ENCODE measurements at places on chromosomes 6 and 20. TPM values are rescaled to one million over a fixed set of nuclear protein-coding genes. Genes with fewer than 3 reads are reported as not detected.

CDH4 gene
- total RNA-seq = 7.5 TPM

- no peak for DNase-seq
Measured at GRCh38 chr6:52231406-52232127, 12.7 kb downstream of the IL17F start.

DNA sequence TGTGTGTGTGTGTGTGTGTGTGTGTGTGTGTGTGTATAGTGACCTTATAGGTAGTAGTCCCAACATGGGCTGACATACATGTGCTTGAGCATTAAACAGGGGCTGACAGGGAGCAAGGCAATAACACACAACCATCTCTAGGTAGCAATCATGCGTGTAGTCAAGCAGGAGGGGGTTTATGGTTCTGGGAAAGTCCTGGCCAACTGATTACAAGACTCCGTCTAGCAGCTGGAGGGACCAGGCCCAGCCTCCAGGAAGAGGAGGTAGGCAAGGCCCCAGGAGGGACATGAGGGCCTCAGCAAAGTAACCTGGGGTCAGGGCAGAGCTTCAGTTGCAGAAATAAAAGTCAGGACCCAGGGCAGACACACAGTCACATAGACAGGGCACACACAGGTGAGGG is 60.6 kb upstream of the E2F3 start:
- DNase-seq = no peak

- DNase-seq = no peak
Measured at GRCh38 chr6:170043881-170044790, 246.7 kb downstream of the DLL1 start.

GRCh38 chr6:28982476-28983266 is 22.4 kb downstream of the ZNF311 start:
- no peak for DNase-seq

CPXM1 gene
- total RNA-seq = 0.26 TPM

- DNase-seq = peak; percentile 13
Measured at GRCh38 chr6:154298297-154298696, 58.3 kb downstream of the IPCEF1 start.

- no peak for DNase-seq
Measured at GRCh38 chr20:43431134-43431519, 26.6 kb upstream of the SRSF6 start.

SOBP gene
- total RNA-seq = 2.6 TPM

MAS1L gene
- not detected for total RNA-seq

- no peak for DNase-seq
Measured at GRCh38 chr20:52342913-52343312, 151.3 kb upstream of the ZFP64 start.

GRCh38 chr6:98716341-98716740 is 118.0 kb upstream of the POU3F2 start:
- DNase-seq = no peak

L3MBTL1 gene
- 2.8 TPM for total RNA-seq

TUBB gene
- 537 TPM for total RNA-seq

- no peak for DNase-seq
Measured at GRCh38 chr6:150610584-150610983, 10.9 kb downstream of the PLEKHG1 start.

BACH2 gene
- 0.39 TPM for total RNA-seq

GRCh38 chr20:58719258-58719657 is 26.7 kb downstream of the NPEPL1 start:
- DNase-seq = no peak

RTN4IP1 gene
- 6.8 TPM for total RNA-seq

- no peak for DNase-seq
Measured at GRCh38 chr6:2752477-2753109, 1.9 kb upstream of the MYLK4 start.

- DNase-seq = no peak
Measured at GRCh38 chr20:57934007-57934805, 224.4 kb upstream of the PMEPA1 start.

- no peak for DNase-seq
Measured at GRCh38 chr6:132648828-132649227, 10.2 kb downstream of the TAAR1 start.

DNA sequence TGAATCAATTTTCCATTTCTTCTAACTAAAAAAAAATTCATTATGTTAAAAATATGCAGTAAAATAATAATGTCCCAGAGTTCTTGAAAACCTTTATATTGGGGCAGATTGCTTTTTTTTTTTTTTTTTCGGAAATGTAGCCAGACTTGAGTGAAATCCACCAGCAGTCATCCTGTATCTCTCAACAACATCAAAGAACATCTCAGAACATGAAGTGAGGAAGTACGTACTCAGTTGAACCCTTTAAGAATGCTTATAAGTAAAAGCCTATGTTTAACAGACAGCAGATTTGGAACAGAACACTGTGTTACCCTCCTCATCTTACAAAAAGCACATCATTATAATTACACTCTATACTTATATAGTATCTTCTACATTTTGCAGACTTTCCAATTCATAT is 51.0 kb upstream of the SUPT3H start:
- no peak for DNase-seq

GRCh38 chr6:75094614-75095200 is 111.1 kb downstream of the COL12A1 start:
- no peak for DNase-seq

DNA sequence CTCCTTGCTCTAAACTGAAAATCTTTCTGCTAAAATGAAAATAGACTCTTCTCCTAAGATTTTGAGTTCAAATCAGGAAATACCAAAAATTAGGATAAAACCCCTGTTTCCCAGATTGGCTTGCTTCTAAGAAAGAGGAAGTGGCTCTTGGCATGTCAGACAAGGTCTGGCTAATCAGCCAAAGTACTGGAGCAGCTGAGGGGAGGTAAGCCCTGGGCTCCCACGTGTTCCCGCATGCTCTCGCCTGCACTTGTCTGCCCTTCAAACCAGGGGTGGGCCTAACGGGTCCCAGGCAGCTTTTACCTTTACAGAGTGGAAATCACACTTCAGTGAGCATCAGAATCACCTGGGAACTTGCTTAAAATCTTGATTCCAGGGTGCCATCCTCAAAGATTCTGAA is 43.2 kb upstream of the GABRR1 start:
- no peak for DNase-seq

GRCh38 chr6:45426251-45426650 is 48.5 kb upstream of the SUPT3H start:
- no peak for DNase-seq

GRCh38 chr6:118735320-118735719 is 83.9 kb upstream of the CEP85L start:
- DNase-seq = no peak

CPNE5 gene
- 6.9 TPM for total RNA-seq

GRCh38 chr6:84774985-84775284 is 10.5 kb upstream of the TBX18 start:
- DNase-seq = no peak

- DNase-seq = no peak
Measured at GRCh38 chr6:16585805-16586204, 175.5 kb downstream of the ATXN1 start.

NR2E1 gene
- total RNA-seq = not detected

TXLNB gene
- 0.21 TPM for total RNA-seq

DNA sequence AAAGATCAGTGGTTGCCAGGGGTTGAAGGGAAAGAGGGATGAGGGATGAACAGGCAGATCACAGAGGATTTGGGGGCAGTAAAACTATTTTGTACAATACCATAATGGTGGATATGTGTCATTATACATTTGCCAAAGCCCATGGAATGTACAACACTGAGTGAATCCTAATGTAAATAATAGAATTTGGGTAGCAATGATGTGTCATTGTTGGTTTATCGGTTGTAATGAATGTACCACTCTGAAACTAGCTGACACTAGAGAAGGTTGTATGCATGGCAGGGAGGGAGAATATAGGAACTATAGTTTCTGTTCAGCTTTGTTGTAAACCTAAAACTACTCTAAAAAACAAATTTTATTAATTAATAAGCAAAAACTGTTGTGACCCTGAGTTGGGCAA is 17.8 kb upstream of the ASF1A start:
- no peak for DNase-seq

DNA sequence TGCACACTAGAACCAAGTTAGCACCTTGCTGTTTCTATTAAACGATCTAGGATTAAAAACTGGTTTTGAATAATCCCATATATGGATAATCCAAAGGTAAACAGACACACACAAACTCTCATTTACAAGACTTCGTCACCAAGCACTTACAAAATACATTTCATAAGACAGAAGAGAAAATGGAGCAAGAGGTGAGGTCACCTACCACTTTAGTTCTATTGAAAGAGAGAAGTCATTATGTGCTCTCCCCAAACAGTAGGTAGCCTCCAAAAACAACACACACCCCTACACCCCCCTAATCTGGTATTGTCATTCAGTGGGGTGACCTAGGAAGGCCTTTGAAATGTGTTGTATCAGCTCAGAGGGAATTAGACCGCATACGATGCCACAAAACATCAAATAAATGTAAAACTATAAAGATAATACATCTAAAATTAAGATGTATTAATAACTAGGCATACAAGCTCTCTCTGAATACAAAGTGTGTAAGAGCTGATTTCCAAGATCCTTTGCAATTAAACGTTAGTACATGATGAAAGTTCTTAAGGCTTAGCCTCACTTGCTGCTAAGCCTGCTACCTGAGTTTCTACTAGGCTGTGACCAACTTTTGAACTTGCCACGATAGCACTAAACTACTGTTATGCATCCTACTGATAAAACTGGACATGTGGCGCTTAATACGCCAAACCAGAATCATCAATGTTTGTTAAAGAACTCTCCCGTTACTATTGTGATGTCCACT is 1.6 kb downstream of the SRPK1 start:
- no peak for DNase-seq

DNA sequence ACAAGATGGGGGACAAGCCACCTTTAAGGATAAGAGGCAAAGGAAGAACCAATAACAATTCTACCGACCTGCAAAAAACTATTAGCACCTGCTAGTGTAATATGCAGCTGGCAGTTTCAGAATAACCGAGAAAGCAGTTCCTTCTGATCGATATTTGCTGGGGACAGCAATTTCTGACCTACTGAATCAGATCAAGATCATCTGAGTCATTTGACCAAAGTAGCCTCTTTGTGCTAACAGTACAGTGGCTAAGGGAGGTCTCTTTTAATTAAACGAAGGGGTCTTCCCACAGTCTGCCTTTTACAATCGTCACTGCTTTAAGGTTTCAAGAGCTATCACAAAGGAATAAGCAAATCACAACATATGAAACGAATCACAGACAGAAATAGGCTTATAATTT is 318.9 kb downstream of the BTBD9 start:
- DNase-seq = no peak

DNA sequence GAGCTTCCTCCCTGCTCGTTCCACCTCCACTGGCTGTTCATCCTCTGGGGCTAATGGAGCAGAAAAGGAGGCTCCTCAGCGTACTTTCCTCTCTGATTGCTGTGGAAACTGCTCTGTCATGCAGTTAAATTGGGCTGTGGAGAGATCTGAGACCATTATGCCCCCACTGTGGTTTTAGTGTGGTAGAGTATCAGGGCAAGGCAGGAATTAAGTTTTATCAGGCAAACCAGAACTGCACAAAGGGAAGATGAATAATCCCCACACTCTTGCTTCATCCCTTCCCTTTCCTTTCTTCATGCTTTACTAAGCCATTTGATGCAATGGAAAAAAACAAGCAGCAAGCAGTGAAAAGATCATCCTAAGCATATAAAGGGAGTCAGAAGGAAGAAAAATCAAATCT is 11.9 kb upstream of the ME1 start:
- DNase-seq = no peak

DNA sequence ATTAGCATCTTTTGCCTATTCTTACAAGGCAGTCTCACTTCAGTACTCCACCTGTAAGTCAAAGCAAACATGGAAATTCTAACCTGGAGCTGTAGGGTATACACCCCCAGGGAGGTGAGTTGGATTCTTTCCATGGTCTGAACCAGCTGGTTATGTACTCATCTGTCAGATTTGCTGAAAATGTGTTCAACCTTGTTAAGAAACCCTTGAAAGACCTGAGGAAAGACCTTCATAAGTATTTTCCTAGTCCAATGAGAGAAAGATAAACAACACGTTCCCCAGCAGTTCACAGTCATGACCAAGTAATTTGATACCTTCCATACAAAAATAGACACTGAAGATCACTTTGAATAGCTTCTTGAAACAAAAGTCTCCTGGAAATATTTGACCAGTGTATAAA is 42.5 kb downstream of the ID4 start:
- DNase-seq = no peak

GRCh38 chr6:158837684-158838625 is 18.8 kb upstream of the EZR start:
- no peak for DNase-seq

DEFB110 gene
- total RNA-seq = not detected

- no peak for DNase-seq
Measured at GRCh38 chr6:105136431-105137350, 43.1 kb downstream of the POPDC3 start.

CCN2 gene
- total RNA-seq = 861 TPM

- DNase-seq = no peak
Measured at GRCh38 chr6:16904957-16905356, 143.7 kb upstream of the ATXN1 start.

- no peak for DNase-seq
Measured at GRCh38 chr6:56714273-56714672, 71.6 kb upstream of the DST start.

TPBG gene
- total RNA-seq = 9.0 TPM
